ENCODE measurements at places on chromosomes 2 and 18.

DNA sequence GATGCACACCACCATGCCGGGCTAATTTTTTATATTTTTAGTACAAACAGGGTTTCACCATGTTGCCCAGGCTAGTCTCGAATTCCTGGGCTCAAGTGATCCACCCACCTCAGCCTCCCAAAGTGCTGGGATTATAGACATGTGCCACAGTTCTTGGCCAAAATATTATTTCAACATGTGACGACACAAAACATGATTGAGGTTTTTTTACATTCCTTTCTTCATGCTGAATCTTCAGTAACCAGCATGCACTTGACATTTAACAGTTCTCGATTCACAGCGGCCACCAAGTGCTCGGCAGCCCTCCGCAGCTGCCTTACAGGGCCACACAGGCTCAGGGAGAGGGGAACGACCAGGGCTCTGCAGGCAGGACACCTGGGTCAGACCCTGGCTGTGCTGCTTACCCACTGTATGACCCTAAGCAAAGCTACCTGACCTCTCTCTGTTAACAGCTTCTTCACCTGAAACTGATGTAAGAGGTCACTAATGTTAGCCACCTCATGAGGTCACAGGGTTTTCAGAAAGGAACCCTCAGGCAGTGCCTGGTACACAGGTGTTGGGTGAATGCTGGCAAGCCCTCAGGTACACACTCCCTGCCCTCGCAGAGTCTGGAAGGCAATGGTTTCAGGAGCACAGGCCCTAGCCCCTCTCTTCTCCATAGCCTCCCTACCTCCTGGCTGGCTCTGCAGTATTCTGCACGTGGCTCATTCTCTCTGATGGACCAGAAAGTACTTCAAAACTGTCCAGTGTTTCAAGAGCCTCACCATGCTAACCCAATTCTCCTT lies 25.7 kb downstream of the TUBB6 start:
- no peak for DNase-seq

DNA sequence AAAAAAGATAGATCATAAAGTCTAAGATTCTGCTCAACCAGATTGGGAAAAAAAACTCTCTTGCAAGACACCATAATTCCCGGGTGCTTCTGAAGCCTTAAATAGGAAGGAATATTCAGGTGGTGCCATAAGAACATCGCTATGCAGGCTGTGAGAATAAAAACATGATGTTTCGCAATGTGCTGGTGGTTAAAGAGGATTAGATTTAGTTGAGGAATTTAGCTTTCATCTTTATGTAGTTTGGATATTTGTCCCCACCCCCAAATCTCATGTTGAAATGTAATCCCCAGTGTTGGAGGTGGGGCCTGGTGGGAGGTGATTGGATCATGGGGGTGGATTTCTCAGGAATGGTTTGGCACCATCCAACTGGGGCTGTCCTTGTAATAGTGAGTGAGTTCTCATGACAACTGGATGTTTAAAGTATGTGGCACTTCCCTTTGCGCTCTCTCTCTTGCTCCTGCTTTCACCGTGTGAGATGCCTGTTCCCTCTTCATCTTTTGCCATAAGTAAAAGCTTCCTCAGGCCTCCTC lies 132.2 kb downstream of the AKAIN1 start:
- DNase-seq, result no peak

DNA sequence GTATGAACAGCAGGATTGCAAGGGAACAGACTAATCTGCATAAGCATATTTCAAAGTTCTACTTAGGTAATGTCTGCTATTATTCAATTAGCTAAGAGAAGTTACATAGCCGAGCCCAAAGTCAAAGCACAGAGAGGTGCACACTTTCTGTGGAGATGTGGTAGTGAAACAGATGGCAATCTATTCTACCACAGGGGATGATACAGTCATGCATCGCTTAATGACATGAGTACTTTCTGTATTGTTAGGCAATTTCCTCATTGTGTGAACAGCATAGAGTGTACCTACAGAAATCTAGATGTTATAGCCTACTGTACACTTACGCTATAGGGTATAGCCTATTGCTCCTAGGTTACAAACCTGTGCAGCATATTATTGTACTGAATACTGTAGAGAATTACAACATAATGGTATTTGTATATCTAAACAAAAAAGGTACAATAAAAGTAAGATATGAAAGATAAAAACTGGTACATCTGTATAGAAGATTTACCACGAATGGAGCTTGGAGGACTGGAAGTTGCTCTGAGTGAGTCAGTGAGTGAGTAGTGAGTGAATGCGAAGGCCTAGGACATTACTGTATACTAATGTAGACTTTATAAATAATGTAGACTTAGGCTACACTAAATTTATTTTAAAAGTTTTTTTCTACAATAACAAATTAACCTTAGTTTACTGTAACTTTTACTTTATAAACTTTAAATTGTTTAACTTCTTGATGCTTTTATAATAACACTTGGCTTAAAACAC lies 197.6 kb downstream of the MBD5 start:
- no peak for DNase-seq

DNA sequence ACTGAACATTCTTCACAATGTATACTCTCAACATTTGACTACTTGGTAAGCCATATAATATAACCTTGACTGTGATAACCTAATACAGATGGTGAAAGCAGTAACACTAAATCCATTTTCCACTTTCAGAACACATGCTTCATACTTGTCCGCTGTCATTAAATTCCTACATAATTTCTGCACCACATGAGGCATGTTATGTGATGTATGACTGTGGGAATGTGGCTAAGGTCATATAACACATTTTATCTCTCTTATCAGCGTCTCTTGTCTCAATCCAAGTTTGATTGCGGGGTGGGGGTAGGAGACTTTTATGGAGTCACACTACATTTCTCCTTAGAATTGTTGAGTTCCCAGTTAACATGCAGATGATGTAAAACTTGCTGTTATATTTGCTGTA lies 110.9 kb downstream of the MTCL1 start:
- DNase-seq, result no peak

- no peak for DNase-seq
Measured at GRCh38 chr18:79440316-79441110, 44.8 kb downstream of the NFATC1 start.

DNA sequence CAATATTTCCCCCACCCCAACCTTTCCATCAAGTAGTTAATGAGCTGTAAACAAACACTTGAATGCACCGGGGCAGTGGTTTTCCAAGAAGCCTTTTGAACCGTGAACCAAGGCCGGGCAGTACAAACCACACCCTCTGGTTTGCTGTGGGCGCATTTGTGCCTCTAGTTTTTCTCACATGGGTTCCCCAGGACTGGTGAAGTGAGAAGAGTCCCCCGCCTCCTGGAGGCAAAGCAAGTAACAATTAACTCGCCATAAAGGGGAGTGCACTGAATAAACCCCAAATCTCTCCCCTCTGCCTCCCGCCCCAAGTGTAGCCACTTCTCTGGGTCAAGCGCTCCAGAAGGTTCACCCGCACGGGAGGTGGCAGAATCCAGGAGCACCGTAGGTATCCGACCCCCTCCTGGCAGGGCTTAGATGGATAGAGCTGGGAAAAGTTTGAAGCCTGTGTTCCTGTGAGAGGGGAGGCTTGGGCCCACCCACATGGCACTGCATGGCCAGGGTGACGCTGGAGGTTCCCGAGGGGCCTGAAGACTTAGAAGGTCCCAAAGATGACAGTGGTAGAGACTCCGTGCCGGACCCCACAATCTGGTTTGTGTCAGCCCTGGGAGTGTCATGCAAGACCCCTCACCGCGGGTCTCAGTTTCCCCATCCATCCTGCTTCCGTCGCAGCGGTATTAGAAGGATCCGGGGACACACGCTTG lies 182.2 kb downstream of the SMAD2 start:
- DNase-seq, result no peak

DNA sequence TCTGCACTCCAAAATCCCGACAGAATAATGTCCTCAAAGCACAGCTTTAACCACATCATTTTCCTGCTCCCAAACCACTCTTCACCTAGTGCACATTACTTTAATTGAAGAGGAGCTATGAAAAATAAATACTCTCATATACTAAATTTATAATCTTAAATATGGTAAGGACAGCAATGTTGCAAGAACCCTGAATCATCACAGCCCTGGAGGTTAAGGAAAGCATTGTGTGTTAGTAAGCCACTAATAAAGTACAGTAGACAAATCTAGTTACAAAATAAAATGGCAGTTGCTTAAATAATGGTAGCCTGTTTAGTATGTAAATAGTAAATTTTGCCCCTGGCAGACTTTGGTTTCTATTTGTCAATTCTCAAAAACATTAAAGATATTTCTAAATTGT lies 27.0 kb upstream of the CCDC178 start:
- no peak for DNase-seq

DNA sequence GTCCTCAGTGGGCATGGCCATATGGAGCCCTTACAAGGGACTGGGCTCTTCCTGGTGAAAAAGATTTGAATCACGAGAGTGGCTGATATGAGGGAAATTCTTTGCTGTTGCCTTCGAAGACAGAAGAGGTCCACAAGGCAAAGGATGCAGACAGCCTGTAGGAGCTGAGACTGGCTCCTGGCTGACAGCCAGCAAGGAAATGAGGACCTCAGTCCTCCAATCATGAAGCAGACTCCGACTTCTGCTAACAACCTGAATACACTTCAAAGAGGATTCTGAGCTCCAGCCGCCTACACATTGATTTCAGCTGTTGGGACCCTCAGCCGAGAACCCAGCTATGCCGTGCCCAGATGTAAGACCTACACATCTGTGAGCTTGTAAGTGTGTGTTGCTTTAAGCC lies 3.0 kb upstream of the ST8SIA5 start:
- no peak for DNase-seq

DNA sequence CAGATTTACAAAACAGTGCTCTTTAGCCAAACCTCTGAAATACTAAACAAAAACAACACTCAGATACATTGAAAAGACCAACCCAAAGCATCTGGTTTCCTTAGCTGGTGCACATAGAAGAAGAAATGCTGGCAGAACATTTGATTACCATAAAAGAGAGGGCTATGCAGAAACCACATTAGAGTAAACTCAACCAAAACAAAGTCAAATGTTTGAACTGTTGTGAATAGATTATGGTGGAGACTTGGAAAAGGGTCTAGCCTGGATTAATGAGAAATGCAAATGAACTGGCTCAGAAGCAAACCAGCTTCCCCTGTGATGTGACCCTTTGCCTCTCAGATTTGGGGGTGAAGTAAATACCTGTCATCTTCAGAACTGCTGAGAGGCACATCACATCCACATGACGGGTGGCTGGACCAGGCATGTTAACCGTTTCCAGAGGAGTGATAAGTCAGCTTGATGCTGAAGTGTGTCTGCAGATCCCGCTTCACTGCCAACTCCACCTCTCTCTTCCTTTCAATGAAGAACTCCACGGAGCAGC lies 153.0 kb downstream of the NRP2 start:
- no peak for DNase-seq

GRCh38 chr2:69119104-69119894 lies 106.3 kb downstream of the ANTXR1 start:
- DNase-seq, result no peak

DNA sequence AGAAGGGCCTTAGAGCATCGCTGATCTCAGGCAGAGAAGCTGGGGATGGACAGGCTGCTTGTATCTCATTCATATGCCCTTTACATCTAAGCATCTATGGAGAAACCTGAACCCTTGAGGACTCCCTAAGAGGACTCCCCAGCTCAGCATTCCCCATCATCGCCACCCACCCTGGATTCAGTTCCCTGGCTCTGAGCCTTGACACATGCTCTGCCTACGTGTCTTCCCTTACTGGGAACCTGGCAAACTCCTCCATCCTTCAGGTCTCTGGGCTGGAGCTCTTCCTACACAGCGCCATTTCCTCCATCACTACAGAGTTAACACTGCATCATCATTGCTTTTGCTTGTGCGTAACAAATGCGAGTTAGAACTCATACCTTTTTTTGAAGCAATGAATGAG lies 31.2 kb upstream of the OTOF start:
- no peak for DNase-seq

DNA sequence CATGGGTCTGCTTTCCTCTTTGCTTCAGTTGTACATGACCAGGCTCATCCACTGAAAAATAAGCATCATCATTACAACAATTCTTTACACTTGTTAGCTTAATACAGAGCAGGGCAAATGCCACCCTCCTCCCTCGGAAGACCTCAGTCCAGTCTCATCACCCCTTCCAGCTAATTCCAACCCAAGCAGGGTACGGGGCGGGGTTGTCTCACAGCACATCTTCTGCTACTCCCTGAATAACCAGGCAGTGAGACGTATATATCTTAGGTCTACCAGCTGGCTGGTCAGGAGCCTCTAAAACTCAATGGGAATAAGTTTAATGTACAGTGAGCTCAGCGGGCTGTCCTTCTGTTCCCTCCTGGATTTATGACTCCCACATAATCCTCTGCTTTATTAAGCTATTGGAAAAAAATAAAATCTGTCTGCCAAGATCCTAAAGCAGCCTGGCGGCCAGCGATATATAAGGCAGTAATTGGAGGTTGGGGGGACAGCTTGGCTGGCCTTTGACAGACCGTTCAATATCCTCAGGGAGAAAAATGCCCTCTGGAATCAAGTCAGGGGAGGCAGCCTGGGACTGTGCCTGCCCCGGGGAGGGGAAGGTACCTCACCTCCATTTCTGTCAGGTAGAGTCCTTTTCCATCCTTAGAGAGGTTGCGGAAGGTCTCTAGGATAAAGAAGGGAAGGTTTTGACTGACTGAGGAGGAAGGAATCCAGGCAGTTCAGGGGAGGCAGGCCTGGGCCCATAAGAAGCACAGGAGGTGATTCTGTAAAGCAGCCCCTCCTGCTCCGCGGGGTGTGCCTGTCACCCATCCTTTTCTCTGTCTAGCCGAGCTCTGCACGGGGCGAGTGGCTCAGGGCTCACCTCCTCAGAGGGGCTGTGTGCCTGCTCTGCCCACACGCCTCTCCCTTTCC lies 76.3 kb downstream of the CAPN13 start:
- DNase-seq, result no peak

- DNase-seq, result no peak
Measured at GRCh38 chr2:71174207-71174606, 43.8 kb downstream of the MPHOSPH10 start.

GRCh38 chr2:30684996-30685395 lies 122.2 kb downstream of the CAPN13 start:
- DNase-seq, result no peak

DNA sequence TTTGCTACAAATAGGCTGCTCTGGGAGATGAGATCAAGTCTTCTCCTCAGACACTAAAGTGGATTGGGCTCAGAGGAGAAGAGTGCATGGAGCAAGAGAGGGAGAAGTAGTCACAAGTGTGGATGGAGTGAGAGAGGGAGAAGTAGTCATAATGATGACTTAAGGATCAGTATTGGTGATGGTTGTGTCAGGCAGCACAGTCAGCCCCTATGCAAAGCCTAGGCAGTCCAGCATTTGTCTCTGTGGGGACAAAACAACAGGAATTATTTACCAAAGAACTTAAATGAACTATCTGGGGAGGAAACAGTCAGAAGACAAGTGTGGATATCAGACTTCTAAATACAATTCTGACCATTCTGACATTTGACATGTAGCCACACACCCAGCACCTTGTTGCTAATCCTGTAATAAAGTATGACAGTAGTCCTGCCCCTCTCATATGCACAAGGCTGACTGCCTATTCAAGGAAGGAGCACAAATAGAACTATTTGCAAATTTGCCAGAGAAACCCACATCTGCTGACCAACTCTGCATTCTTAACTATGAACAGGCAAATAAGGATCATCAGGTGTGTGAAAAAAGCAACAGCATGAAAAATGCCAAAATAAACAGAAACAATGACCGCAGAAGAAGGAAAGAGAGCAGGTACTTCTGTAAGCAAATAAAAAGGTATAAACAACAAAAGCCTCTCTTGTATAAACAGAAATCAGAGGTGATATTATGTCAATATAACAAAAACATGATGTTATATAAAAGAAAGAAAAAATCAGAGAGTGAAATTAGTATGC lies 1597.9 kb upstream of the ACVR2A start:
- no peak for DNase-seq

Data from inflammatory macrophage (primary cell).